ENCODE measurements at places on chromosomes 12 and 14.

DNA sequence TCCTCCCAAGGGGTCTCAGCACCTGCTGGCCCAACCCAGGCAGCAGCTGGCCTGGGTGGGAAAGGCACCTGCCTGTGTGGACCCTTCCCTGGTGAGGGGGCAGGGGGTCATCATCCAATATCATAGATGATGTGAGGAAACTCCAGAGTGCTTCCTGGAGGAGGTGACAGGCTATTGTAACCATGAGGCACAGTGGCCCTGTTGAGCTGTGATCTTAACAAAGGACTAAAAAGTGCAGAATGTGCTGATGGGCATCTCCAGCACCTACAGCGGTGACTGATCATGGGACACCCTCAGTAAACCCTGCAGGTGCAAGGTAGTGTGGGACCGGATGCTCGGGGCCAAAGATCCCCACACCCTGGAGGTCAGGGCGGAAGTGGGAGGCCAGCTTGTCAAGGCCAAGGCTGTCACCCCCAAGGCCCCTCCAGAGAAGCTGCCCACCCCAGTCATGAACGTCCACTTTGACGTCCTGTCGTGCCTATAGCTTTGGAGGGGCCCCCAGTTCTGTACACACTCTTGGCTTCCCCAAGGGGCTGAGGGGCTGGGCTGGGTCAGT lies 7.5 kb downstream of the MMP17 start:
- peaks cover 18% of the 10 kb centered on the region for H3K4me1 ChIP-seq
- H3K27ac ChIP-seq: no peak overlapping the region
- no peak overlapping the region for H3K4me3 ChIP-seq
- DNase-seq: no peak

- no peak for DNase-seq
- H3K27ac ChIP-seq: no peak overlapping the region
- H3K4me1 ChIP-seq: no peaks in the 10 kb centered on the region
- no peaks in the 10 kb centered on the region for H3K27me3 ChIP-seq
- H3K4me3 ChIP-seq: no peak overlapping the region
- no peaks in the 10 kb centered on the region for H3K36me3 ChIP-seq
These were observed 13.0 kb upstream of the SLCO1B1 start for GRCh38 chr12:21117995-21118394.

DNA sequence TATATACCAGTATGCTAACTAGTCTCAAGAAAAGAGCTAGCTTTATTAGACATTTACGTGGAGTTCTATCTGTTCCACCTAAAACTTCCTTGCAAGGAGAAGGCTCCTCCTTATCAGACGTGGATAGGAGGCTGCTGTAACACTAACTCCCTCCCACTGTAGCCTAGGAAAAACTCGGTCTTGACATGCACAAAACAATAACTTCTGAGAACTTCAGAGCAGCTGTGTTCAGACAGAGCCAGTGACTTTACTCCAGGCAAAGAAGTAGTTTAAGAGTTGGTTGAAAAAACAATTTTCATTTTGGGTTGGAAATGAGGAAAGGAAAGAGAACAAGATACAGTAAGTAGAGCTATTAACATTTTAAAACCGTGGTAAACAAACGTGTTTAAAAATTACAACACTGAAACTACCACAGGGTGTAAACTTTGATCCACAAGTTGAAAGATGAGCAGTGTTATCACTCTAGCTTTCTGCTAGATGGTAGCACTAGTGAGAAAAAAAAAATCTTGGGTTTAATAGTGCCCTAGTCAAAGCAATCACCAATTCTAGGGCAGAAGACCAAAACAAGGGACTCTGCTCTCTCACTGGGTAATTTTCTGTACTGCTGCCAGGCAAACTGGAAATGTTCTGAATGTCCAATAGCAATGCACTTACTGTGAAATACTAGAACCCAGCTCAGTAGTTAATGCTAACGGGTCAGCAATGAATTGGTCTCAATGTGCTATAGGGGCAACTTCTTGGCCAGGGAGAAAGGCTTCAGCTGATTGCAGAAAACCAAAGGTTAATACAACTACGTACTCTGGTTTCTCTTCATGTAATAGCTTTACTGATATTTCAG lies 2.4 kb downstream of the ATF7 start:
- peaks cover 65% of the 10 kb centered on the region for H3K4me1 ChIP-seq
- H3K27me3 ChIP-seq: no peaks in the 10 kb centered on the region
- peak overlapping the region; percentile 94 for H3K27ac ChIP-seq
- no peaks in the 10 kb centered on the region for H3K36me3 ChIP-seq

GRCh38 chr14:95245334-95245733 lies 74.4 kb downstream of the CLMN start:
- peaks cover 12% of the 10 kb centered on the region for H3K4me1 ChIP-seq
- H3K36me3 ChIP-seq: no peaks in the 10 kb centered on the region
- no peak overlapping the region for H3K4me3 ChIP-seq
- no peaks in the 10 kb centered on the region for H3K27me3 ChIP-seq
- DNase-seq: no peak

DNA sequence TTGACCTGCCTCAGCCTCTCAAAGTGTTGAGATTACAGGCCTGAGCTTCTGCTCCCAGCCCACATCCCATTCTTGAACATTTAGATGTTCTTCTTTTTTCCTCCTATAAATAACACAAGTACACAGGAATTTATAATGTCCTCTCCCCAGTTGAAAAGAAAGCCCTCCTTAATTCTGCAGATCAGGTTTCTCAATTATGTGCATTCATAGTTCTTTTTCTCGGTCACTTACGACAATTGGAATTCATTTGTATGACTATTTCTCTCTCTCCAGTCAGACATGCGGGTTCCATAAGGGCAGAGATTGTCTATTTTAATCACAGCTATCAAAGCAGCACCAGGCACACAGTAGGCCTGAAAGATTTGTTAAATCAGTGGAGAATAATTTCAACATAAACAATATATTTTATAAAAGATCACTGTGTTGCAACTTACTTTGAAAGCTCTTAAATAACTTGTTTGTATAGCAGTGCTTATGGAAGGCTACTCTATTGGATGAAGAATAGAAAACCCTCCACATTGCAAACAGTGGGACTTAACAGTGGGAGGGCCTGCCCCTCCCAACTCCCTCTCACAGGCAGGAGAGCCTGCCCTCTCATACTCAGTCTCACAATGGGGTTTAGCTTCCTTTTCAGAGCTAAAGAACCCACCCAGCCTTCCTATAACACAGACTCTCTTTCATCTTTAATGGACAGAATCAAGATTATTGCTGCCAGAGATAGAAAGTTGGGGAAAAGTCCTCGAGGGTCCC lies 84.1 kb upstream of the TRAF3 start:
- H3K36me3 ChIP-seq: no peaks in the 10 kb centered on the region
- H3K4me3 ChIP-seq: no peak overlapping the region
- no peak overlapping the region for H3K27ac ChIP-seq

DNA sequence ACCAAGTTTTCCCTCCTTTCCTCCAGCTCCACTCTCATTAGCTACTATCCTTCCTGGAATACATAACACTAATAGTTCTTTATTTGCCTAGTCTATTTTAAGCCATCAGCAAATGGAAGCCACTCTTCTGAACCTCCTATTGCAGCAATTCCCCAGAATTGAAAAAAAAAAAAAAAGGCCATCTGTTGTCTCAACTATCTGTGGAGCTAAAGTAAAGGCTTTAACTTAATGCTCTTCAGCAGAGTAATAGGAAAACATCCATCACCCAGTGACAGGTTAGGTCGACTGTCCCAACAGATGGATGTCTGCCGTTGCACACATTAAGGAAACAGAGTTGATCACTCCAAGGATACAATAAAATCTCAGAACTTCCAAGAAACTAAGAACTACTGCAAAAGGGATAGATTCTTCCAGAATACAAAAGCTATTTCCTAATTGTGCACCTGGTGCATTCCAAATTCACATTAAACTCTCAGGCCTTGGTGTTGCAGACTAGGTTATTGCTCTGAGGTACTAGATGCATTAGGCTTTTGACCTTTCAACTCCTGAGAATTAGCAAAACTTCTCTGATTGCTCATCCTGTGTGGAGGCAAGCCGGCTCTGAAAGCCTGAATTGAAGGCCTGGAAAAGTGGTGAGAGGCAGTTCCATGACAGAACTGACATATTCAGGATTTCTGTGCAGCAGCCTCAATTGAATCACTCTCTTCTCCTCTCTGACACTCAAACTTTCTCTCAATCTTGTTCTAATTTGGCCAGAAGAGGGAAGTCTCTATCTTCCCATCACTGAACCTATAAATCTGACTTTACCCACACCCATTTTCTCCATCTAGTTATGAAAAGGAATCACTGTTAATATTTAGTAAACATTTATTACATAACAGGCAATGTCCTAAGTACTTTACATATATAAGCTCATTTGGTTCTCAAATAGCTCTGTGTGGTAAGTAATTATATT lies 238.4 kb upstream of the HMGA2 start:
- DNase-seq: no peak
- H3K36me3 ChIP-seq: no peaks in the 10 kb centered on the region
- no peak overlapping the region for H3K4me3 ChIP-seq

- H3K27me3 ChIP-seq: no peaks in the 10 kb centered on the region
- no peak overlapping the region for H3K4me3 ChIP-seq
- H3K27ac ChIP-seq: no peak overlapping the region
- no peak for DNase-seq
These were observed 32.1 kb upstream of the SGPP1 start for GRCh38 chr14:63760014-63760413.

DNA sequence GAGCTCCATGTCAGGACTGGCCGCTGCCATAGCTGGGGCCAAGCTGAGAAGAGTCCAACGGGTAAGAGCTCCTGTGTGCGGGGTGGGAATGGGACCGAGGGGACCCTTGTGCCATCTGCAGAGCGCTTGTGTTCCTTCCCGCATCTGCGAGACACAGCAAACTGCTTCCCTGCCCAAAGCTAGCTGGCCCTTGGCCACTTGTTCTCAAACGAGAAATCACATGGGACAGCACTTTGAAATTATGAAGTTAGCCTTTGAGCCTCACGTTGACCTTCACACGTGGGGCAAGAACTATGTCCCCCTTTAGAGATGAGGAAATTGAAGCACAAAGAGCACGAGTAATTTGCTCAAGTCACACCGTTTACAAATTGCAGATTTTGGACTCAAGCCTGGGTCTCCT lies 30.8 kb downstream of the DEGS2 start:
- H3K36me3 ChIP-seq: no peaks in the 10 kb centered on the region
- no peak overlapping the region for H3K4me3 ChIP-seq
- no peak overlapping the region for H3K27ac ChIP-seq
- H3K4me1 ChIP-seq: peaks cover 26% of the 10 kb centered on the region
- no peak for DNase-seq

DNA sequence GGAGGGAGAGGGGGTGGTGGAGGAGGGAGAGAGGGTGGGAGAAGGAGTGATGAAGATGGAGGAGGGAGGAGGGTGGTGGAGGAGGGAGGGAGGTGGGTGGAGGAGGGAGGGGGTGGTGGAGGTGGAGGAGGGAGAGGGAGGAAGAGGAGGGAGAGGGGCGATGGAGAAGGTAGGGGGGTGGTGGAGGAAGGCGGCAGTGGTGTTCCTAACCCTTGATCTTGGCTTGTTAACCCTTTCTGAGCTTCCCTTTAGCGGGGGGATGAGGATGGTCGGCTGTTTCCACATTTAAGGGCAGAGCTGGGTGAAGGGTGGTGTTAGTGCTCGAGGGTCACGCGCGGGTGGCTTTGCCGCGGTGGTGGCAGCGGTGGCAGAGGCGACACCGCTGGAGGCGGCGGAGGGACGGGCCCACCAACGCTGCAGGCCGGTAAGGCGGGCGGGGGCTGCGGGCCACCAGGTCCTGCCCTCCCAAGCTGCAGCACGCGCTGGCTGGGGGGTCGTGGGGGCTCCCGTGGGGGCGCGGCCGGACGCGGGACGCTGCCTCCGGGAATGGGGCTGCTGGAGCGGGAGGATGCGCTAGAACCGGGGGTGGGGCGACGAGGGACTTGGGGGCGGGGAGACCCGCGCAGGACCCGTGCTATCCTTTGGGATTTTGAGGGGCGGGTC lies 156.3 kb downstream of the PTPN11 start:
- H3K27ac ChIP-seq: no peak overlapping the region
- H3K4me1 ChIP-seq: no peaks in the 10 kb centered on the region
- no peaks in the 10 kb centered on the region for H3K36me3 ChIP-seq

DNA sequence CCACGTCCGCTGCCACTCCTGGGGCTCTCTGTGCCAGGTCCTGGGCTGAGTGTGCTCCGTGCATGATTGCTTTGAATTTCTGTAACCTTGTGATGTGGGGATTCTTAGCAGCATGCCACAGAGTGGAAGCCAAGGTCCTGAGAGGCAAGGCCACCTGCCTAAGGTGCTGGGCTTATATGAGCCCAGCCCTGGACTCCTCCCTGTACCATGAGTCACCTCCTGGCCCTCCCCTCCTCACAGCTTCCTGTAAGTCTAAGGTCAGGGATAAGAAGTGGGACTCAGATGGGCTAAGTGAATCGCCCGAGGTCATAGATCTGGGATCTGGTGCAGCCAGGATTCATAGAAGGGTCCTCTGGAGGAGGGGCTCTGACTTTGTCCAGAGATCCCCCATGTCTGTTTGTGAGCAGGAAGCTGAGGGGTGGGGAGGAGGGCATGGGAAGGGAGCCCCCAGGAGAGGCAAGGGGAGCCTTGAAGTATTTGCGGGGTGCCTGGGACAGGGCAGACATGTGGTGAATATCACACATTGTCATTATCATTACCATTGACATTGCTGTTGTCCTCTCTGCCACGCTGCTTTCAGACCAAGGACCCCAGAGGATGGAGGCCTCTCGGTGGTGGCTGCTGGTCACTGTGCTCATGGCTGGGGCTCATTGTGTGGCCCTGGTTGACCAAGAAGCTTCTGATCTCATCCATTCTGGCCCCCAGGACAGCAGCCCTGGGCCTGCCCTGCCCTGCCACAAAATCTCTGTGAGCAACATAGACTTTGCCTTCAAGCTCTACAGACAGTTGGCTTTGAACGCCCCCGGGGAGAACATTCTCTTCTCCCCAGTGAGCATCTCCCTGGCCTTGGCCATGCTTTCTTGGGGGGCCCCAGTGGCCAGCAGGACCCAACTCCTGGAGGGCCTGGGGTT lies 28.8 kb downstream of the SERPINA3 start:
- no peak for DNase-seq
- no peaks in the 10 kb centered on the region for H3K27me3 ChIP-seq
- no peaks in the 10 kb centered on the region for H3K4me1 ChIP-seq
- H3K4me3 ChIP-seq: no peak overlapping the region
- H3K27ac ChIP-seq: no peak overlapping the region

GRCh38 chr14:80037349-80037748 lies 174.0 kb downstream of the DIO2 start:
- H3K4me3 ChIP-seq: no peak overlapping the region
- no peak for DNase-seq
- no peaks in the 10 kb centered on the region for H3K4me1 ChIP-seq
- no peaks in the 10 kb centered on the region for H3K36me3 ChIP-seq
- H3K27me3 ChIP-seq: no peaks in the 10 kb centered on the region
- H3K27ac ChIP-seq: no peak overlapping the region

DNA sequence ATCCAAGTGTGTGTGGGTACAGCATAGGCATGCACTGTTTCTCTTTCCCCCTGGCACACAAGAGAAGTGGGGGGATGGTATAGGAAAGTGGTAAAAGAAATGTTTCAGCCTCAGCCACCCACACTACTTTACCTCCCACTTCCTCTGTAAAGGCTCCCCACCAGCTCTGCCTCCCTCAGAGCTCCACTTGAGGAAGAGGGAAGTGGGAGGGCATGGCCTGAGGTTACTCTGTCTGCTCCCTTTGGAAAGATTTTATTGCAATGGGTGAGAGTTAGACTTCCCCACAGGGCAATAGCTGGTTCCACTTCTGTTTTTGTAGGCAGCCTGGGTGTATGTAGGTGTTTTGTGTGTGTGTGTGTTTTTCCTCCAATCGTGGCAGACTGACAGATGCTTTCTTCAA lies 145.3 kb downstream of the SSPN start:
- no peak overlapping the region for H3K4me3 ChIP-seq
- peaks cover 6% of the 10 kb centered on the region for H3K36me3 ChIP-seq
- no peaks in the 10 kb centered on the region for H3K27me3 ChIP-seq
- no peak overlapping the region for H3K27ac ChIP-seq
- H3K4me1 ChIP-seq: no peaks in the 10 kb centered on the region
